SW 1271 (cell line): ENCODE measurements at places on chromosomes 11 and 22.
A peak's percentile ranks its signal among the peaks of the same experiment; 100 is the strongest.

DNA sequence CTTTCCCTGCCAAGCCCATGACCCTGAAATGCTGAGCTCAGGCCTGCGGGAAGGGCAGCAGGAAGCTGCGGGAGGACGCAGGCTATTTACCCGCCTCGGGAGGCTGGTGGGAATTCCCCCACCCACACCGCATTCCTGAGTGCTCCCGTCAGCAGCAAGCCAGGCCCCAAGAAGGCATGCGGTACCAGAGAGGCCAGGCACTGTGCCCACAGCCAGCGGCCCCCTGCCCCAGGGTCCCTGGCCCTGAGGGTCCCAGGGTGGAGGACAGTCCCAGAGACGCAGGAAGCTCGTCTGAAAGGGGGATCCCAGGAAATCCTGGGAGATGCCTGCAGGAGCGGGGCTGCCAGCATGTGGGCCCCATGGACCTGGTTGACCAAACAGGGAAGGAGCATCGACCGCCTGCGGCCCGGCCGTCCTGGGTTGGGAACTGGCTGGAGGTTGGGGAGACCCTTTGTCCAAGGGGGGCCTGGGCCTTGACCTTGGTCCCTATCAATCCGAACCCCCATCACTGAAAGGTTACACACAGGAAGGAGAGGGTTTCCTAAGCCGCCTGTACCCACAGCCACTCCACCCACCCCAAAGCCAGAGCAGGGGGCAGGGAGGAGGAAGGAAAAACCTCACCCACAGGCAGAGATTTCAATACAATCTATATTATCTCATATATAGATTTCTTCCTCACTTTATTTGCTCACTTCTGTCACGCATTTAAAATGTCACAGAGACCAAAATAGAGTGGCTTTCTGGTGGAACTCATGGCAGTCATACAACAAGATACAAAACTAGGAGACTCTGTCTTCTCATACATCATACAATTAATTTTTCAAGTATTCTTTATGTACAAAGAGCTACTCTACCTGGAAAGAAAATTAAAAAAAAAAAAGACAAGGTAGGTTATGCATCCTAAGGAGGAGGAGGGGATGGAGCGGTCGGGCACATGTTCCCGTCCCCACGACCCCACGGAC lies 17.1 kb downstream of the MAFF start:
- peak; percentile 50 for DNase-seq

- DNase-seq, result no peak
These were observed 96.5 kb upstream of the NCAM1 start for GRCh38 chr11:112864672-112865071.

DNA sequence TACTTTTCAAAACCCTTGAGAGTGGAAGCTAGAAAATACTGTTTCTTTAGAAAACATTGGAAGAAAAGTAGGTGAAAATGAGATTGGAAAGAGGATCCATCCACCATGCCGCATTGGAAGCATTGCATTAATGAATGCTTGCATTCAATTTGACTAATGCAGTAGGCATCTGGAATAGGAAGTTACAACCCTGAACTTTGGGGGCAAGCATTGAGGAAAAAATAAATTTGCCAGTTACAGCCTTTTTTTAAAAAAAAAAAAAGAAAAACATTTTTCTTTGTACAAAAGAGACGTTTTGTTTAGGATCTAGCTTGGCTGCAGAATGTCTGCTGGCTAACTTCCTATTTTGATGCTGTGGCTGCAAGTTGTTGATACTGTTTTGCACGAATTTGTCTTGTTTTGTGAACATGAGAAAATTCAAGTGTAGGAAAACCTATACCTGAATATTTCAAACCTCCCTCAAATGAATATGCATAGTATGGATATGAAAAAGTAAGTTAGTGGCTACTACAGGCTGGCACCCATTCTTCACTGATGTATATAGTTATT lies 28.1 kb downstream of the RTN3 start:
- no peak for DNase-seq

GRCh38 chr11:95684701-95685100 lies 104.9 kb downstream of the FAM76B start:
- DNase-seq, result no peak

GRCh38 chr22:46028106-46028991 lies 51.4 kb upstream of the WNT7B start:
- no peak for DNase-seq

DNA sequence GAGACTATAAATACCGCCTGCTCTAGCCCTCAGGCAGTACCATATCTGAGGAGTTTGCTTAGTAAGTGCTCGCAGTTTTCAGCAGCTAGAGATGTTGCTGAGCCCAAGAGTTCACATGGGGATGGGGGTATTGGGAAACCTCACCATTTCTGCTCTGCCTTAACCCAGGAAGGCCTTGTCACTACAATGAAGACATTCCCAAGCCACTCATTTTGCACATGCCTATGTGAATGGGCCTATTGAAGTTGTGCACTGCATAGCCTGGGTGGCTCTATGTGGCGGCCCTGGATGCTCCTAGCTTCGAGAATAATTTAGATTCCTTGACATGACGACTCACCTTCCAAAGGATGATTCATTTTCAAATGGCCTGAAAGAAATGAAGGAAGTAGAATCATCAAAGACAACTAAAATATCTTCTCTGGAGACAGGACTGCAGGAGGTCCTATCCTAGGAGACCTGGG lies 163.4 kb downstream of the ADAMTS15 start:
- peak; percentile 23 for DNase-seq

GRCh38 chr11:132100583-132100982 lies 730.2 kb downstream of the NTM start:
- no peak for DNase-seq

GRCh38 chr22:20245577-20246367 lies 22.3 kb downstream of the RTN4R start:
- DNase-seq, result no peak

GRCh38 chr11:1947592-1948237 lies 583 bp downstream of the MRPL23 start:
- DNase-seq, result no peak

DNA sequence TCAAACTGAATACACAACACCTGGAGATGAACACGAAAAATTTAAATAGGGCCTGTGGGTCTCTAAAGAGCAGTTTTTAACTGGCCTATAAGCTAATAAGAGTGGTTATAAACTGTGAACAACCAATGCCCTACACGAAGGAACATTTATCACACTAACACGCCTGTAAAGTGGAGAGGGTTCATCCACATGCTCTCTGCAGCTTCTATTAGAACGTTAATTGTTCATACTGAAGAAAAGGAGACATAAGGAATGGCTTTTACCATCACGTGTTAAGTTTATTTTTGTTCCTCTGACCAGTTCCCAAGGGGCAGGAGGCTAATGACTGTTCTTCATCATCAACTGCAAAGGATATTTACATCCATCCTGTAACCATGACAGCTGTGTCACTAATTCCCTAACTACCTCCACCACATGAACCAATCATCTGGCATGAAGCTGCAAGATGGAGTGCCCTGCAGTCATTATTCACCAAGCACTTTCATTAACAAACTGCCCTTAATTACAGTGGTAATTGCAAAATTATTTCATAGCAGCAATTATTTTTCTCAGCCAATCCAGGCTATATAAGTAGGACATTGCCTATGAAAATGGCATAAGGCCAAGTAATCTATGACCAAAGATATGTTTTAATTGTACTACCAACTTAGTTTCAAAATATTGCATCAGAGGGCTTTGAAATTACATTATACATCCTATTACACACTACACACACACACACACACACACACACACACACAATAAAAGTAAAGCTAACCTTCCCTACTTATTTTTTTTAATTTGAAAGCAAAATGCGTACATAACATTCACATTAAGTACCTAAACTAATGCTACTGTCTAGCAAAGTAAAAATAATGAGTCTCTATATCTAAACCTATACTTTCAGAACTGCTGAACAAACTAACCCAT lies 186.7 kb downstream of the CADM1 start:
- no peak for DNase-seq

- DNase-seq, result no peak
These were observed 1122.8 kb upstream of the CCDC90B start for GRCh38 chr11:84408946-84409411.

- DNase-seq, result no peak
These were observed 2.0 kb downstream of the FBLN1 start for GRCh38 chr22:45504373-45505341.

DNA sequence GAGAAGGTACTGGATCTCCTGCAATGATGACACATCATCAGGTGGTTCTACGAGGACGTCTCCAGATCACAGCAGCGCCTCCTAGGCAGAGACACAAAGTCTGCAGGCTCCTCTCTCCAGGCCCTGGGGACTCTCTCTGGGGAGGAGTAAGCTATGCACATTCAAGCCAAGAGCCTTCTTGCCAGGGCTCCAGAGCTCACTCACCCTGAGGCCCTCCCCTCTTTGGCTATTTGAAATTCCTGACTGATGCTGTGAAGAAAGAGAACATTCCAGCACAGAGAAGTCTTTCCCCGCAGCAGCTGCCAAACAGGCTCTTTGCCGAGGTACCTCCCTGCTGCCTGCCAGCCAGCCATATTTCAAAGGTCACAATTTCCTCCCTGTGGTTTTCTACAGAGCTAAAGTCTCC lies 204.9 kb downstream of the CSNK2A3 start:
- DNase-seq, result peak; percentile 5

GRCh38 chr11:45411228-45411946 lies 125.2 kb upstream of the SYT13 start:
- no peak for DNase-seq

GRCh38 chr11:120781486-120782120 lies 242.3 kb upstream of the TBCEL start:
- DNase-seq, result no peak

- DNase-seq, result no peak
These were observed 12.5 kb downstream of the HIRA start for GRCh38 chr22:19419086-19419463.

- DNase-seq, result no peak
These were observed 181.5 kb downstream of the MAML2 start for GRCh38 chr11:96161307-96162089.

- no peak for DNase-seq
These were observed 76.2 kb downstream of the SVIP start for GRCh38 chr11:22753416-22753815.

GRCh38 chr11:12744826-12745502 lies 70.7 kb downstream of the TEAD1 start:
- DNase-seq, result no peak

DNA sequence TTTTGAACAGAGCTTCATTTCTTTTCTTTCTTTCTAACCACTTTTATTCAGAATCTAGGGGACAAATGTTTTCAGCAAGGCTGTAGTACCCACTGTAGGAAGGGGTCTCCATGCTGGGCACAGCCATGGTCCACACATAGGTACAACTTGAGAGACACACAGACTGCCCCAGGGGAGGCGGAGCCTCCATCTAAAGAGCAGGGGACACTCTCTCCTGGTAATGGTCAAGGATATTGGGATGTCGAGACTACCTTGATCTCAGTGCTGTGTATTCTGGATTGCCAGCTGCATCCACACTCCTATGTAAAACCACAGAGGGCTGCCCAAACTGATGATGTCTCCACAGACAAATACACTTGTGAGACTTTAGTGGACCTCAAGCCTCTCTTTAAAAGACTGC lies 2.9 kb upstream of the APOL3 start:
- DNase-seq, result no peak

- DNase-seq, result no peak
These were observed 201.9 kb upstream of the PITPNB start for GRCh38 chr22:28120691-28121592.

DNA sequence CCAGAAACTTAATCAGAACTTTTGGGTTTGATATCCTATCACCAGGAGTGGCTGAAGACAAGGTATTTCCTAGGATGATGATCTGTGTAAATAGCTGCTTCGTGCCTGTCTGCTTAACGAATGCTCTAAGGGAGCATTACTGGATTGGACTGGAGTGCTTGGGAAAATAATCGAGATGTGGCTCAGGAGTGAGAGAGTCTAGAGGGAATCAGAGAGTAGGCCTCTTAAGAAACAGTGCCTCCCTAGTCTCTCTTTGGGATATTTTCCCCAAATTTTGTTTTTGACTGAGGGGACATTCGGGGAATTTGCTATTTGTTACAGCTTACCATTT lies 2.5 kb downstream of the MAML2 start:
- DNase-seq, result no peak

GRCh38 chr11:66883016-66883965 lies 26.4 kb downstream of the LRFN4 start:
- DNase-seq, result peak; percentile 44

DNA sequence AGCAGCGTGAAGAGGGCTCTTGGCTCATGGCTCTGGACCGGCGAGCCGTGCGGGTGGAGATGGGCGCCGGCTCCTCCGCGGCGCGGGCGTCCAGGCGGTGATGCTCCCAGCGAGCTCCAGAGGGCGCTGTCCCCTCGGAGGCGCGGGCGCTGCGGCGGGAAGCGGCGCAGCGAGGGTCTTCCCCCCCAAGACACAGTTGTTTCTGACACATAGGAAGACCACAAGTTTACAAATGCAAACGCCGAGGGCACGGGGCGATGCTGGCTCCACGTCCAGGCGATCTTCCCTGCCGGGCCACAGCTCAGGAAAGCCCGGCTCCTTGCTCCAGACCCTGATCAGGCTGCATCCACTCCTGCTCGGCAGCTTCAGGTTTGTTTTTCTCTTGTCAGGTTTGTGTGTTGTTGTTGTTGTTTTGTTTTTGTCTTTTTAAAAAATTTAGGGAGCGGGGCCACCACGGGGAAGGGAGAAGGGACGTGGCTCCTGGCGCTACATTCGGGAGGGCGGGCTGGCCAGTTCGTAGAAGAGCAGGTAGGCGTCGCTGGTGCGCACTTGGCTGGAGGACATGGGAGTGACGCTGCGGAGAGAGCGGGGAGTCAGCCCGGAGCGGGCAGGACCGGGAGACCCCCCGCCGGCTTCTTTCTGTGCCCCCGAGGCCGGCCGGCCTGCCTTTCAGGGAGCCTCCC lies 10.0 kb upstream of the MFRP start:
- no peak for DNase-seq

GRCh38 chr11:118102721-118103261 lies 16.0 kb upstream of the SMIM35 start:
- DNase-seq, result no peak

DNA sequence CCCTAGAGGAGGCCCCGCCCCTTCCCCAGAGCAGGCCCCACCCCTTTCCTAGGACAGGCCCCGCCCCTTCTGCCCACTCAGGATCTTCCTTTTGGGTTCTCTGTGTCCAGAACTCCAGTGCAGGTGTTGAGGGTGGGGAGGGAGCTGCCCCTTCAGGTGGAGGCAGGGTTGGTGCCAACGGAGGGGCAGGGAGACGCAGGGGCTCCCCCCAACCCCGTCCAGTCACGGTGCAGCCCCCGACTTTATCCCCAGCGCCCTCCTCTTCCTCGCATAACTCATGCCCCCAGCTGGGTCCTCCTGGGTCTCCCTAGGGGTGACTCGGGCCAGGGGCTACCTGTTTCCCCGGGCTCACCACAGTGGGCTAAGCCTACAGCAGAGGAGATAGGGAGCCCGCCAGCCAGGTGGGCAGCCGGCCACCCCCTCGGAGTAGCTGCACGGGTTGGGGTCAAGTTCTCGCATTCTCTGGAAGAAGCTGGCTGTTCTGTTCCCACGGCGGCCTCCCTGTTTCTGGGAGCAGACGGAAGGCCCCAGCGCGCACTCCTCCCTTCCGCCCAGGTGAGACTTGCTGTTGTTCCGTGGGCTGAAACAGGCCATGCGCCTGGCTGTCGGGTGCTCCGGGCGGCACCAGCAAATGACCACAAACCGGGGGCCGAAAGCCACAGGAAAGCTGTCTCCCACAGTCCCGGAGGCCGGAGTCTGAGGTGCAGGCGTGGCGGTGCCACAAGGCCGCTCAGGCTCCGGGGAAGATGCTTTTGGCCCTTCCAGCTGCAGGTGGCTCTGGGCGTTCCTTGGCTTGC lies 38.9 kb downstream of the MUC2 start:
- DNase-seq, result no peak

GRCh38 chr22:20834206-20834605 lies 24.4 kb downstream of the PI4KA start:
- no peak for DNase-seq

GRCh38 chr11:6664551-6664950 lies 8.9 kb upstream of the DCHS1 start:
- no peak for DNase-seq
